NCI-H460 (cell line): ENCODE measurements at places on chromosomes 11 and 22.

DNA sequence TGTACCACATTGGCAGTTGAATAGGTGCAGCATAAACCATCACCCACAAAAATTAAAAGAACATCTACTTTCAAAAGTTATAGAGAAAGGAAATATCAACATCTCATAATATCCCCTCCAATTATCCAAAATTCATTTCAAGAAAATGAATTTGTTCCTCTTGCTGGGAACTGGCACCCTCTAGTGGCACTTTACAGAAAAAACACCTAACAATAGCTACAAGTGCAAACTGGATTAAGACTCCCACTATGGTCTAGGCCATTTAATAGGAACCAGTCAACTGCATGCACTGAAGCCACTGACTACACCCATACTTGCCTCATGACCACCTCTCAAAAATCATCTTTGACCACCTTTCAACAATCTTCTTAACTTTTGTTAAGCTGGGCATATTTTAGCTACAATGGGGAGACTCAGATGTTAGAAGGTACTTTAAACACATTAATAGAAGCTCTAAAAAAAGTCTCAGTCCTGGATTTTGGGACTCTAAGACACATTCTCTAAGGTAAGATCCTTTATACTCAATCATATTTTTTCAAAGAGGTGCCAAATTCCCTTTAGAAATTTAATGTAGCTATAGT lies 17.3 kb downstream of the TRAF6 start:
- peak; percentile 37 for DNase-seq

DNA sequence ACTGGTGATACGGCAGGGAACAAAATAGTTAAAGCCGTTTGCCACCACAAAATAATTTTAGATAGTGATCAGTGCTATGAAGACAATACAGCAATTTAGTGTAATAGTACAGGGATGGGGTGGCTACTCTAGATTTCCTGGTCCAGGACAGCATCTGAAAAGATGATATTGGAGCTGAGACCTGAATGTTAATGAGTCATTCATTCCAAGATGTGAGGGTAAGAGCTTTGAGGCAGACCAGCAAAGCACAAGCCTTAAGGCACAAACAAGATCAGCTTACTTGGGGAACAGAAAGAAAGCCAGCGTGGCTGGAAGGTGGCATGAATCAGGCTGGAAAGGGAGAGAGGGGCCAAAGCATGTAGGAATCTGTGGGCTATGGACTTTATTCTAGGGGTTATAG lies 132.3 kb downstream of the TRIM44 start:
- no peak for DNase-seq

- DNase-seq, result no peak
These were observed 9.0 kb upstream of the ME3 start for GRCh38 chr11:86681483-86681756.

DNA sequence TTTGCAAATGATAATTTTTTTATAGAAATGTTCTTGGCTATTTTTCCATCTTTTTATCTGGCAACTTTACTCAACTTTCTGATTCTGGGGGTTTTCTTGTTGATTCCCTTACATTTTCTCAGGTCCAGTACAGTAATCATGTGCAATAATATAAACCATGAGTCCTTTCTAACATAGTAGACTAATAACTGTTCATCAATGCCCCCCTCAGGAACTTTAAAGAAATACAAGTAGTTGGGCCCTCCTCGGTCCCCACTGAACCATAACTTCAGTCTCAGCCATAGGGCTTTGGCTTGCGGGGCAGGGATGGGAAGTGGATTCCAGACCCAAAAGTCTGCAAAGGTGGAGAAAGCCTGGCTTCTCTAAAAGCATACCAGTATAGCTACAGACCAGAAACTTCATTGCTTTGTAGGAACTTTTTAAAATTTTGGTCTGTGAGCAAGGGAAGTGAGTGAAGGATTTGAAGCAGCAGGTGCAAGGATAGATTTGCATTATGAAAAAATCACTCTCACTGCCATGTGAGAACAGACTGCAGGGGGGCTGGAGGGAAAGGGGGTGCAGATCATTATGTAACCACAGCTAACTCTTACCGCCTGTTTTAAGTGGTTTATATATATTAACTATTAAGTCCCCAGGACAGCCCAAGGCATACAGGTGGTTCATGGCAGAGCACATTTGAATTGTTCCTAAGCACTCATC lies 10.4 kb upstream of the TUB start:
- DNase-seq, result peak; percentile 16

GRCh38 chr22:36510384-36510783 lies 3.5 kb upstream of the FOXRED2 start:
- no peak for DNase-seq

DNA sequence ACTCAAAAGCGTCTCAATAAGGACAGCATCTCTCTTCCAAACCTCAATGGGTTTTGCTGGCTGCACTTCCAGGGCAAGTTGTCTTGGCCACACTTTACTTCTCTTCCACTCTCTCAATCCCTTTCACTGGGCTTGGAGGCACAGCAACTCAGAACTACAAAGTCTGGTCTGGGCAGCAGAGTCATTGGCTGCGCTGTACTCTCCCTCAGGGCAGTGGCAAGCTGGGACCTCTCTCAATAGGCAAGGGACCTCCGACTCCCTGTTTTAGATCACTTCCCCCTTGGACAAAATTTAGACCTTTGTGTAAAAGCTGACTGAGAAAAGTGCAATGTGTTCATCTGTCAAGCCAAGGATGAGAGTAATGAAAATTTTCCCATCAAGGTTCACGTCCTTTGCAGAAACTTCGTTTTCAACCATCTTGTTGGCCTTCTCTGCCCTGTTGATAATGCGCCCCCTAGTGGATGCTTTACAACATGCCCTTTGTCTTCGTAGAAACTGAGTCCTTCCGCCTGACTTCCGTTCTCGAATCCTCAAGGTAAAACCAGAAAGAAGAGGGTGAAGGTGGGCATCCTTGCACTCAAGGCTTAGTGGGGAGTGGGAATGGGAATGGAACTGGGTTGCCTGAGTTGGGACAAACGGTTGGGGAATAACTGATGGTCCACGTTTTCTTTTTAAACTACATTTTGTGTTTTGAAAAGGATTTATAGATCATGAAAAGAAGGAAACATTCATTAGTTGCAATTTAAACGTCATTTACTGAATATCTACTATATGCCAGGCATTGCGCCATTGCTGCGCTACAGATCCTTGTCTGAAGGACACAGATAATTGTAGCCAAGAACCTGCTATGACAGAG lies 99.1 kb downstream of the CD44 start:
- DNase-seq, result peak; percentile 49

DNA sequence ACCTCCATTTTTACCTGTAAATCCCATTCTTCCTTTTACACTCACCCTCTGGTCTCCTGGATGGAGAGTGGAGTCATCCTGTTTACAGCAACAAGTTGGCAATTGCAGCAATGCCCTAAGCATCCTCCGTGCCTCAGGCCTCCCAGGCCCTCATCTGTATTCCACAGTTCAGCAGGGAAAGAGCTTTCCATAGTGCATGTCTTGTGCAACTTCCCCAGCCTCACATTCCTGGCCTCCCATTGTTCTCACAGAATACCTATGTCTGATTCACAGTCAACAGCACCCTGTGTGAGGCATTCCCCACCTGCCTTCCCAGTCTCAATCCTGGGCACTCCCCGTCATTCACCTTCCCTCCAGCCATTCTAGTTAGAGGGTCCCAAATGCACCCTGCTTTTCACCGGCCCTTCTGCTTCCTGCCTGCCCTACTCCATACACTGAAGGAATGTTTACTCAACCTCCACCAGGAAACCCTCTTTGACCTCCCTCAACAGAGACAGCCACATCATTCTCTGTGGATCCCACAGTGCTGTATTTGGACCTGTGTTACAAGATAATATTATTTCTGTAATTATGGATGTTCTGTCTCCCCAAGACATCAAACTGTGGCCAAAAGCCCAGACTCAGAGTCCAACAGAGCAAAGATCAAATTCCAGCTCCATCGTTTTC lies 405.7 kb downstream of the BUD13 start:
- no peak for DNase-seq

GRCh38 chr22:42967933-42968332 lies 47.0 kb downstream of the PACSIN2 start:
- DNase-seq, result no peak

- DNase-seq, result no peak
These were observed 7.0 kb downstream of the OVOL1 start for GRCh38 chr11:65793625-65794400.

- DNase-seq, result no peak
These were observed 63.2 kb downstream of the BTG4 start for GRCh38 chr11:111448831-111449557.

- no peak for DNase-seq
These were observed 304.3 kb upstream of the NCAM1 start for GRCh38 chr11:112656772-112657428.

DNA sequence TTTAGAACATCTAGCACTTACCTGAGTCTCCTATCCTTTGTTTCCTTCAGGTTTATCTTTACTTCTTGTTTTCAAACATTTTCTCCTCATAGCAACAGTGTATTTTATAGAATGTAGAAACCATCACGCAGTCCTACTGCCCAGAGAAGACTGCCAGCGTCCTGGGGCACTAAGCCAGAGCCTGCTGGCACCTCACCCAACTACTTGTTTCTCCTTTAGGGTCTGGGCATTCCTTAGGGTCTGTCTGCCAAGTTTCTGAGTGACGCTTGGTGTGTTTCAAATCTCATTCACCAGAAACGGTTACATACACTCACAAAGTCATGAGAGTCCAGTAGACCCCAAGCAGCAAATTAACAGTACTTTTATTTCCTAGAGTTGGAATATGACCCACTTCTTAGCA lies 49.6 kb upstream of the SLC25A1 start:
- DNase-seq, result no peak

GRCh38 chr11:69861901-69862300 lies 42.7 kb upstream of the FGF3 start:
- no peak for DNase-seq

DNA sequence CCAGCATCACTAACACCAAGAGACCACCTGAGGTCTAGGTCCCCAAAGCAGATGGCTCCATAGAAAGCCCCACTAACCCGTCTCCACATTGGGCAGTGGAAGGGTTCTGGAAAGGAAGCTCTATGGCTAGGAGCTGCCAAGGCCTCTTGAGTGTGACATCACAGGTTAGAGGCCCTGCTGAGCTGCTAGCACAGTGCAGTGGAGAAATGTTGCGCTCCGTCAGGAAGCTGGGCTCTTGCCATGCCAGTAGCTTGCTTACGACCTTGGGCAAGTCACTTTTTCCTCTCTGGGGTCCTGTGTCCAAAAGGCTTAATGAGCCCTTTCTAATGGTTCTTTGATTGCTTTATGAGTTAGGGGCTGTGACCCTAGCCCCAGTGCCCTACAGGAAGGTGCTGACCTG lies 10.6 kb downstream of the PIK3IP1 start:
- no peak for DNase-seq

DNA sequence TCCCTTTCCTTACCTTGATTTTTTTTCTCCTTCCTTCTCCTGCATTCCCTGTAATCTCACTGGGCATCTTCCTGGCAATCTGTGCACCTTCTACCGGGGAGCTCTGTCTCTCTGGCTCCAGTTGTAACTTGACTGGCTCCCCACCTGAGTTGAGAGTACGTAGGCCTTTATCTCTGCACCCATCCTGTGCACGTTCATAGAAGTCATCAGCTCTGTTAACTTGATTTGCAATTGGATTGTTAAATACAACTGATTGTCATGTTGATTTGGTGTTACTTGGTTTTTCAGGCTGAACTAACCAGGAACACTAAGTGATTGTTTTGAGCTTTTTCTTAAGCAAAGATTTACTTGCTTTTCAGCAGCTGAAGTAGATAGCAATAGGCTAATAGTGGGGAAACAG lies 11.8 kb downstream of the SWAP70 start:
- no peak for DNase-seq

DNA sequence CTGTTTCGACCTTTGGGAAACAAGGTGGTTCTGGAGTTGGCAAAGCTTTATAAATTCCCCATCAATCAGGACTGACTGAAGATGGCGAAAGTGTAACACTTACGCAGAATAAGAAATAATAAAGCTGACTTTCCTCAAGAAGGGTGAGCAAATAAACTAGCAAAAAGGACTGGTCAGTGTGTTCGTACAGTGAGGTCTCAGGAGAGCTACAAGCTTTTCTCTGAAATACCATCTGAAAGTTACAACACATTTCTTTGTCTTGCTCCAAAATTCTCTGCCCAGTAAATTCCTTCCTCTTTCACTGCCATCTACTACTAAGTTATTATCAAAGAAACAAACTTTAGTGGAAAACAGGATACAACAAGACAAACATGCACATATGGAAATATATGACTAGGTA lies 13.4 kb downstream of the PITPNB start:
- DNase-seq, result no peak

GRCh38 chr22:37329238-37330140 lies 47.2 kb downstream of the CYTH4 start:
- DNase-seq, result no peak

DNA sequence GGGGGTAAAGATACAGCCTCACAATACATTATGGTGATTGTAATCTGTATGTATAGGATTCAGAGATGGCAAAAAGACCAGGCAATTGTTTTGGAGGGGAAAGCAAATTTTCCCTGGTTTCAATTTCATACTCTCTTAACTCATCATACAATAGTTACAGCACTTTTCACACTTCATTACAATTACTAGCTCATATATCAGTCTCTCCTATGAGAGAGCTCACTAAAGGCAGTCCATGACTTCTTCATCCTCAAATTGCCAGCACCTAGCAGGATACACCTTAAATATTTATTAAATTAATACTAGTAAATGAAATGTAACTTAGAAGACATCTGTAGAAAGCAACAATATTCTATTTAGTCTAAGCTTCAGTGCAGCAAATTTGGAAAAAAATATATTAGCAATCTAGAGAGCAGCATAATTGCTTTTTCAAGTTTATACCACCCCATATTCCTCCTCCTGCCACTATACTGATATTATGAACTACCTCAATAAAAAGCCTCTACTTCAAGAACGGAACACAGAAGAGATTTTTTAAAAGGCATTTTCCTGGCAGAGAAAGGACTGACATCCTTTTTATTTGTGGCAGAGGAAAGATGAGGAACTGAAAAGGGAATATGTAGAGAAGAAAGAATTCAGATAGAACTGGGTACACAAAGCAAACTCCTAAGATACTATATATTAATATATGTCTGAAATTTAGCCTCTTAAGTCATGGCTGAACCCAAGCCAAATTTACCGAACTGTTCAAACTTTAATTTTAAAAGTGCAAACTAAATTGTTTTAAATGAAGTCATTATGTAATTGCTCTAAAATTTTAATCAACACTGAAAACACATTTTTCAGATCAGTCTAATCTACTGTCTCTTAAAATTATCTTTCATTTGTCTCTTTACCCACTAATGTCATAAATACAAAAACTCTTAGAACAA lies 27.7 kb downstream of the PICALM start:
- no peak for DNase-seq

- no peak for DNase-seq
These were observed 4.4 kb upstream of the FBXO3 start for GRCh38 chr11:33778675-33779074.
